ENCODE measurements at places on chromosomes 5 and 9. TPM values are rescaled to one million over a fixed set of nuclear protein-coding genes. Genes with fewer than 3 reads are reported as not detected.

DNA sequence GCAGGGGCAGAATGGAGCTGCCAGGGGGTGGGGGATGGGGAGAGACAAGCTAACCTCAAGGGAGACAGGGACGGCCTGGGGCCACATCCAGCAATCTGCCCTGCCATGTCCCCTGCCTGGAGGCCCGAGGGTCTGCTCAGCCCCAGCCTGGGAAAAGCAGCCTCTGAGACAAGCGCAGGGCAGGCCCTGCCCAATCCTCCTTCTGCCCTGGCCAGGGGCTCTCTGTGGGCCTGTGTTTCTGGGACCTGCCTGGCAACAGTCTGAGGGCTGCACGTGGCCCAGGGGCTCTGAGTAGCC, 13.9 kb upstream of the QSOX2 start:
- H3K27ac ChIP-seq, result no peak overlapping the region
- H3K27me3 ChIP-seq, result peaks cover 15% of the 10 kb centered on the region
- DNase-seq, result no peak

DNA sequence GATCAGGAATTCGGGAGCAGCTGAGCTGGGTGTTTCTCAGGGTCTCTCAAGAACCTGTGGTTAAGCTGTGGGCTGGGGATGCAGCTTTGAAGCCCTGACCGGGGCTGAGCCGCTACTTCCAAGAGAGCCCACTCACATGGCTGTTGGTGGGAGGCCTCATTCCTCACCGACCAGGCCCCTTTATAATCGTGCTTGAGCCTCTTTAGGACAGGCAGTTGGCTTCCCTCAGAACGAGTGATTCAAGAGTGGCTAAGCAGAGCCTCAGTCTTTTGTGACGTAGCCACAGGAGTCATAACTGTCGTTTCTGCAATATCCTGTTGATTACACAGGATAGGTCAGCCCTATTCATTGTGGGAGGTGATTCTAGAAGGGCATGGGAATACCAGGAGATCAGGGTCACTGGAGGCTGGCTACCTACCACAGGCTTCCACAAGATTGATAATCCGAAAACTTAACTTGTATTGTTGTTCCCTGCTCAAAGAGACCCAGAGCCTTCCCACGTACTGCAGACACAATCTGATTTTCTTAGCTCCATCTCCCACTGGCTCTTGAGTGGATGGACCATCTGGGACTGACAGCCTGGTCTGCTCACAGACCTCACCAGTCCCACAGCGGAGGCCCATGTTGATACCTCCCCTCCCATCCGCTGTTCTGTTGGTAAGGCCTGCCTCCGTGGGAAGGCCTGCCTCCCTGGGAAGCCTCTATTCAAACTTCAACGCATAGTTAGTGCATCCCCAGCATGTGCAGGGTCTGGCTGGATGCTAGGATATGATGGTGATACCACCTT, 3.0 kb upstream of the ERGIC1 start:
- no peaks in the 10 kb centered on the region for H3K36me3 ChIP-seq
- no peak overlapping the region for H3K4me3 ChIP-seq
- no peaks in the 10 kb centered on the region for H3K27me3 ChIP-seq
- no peak for DNase-seq
- H3K4me1 ChIP-seq, result peaks cover 21% of the 10 kb centered on the region
- H3K27ac ChIP-seq, result no peak overlapping the region

DNA sequence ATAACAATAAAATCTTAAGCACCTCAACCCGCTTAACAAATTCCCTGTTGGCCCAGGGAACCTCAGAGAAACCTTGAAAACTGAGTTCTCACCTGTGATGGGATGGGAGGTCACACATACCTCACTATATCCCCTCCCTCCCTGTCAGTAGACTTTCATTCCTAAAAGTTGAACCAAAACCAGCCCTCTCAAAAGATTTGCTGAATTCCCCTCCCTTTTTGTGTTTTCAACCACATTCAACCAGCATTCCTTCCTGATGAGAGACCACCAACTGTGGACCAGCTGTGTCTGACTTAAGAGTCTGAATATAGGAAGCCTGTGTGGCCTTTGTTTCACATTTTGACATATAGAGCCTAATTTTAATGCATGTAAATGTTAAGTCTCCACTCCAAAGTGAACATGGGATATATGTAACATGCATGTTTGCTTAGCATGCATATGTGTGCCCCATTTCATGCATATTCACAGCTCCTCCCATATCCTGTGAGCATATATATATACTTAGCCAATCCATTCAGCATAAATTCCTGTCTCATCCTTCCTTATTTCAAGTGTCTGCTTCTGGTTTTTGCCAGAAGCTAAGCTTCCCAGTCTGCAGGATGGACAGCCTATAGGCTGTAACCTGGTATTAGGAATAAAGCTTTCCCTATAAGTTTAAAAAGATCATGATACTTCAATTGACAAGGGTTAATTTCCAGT, 604.6 kb downstream of the PTPRD start:
- H3K27me3 ChIP-seq, result no peaks in the 10 kb centered on the region
- no peaks in the 10 kb centered on the region for H3K4me1 ChIP-seq
- no peak overlapping the region for H3K27ac ChIP-seq
- H3K36me3 ChIP-seq, result no peaks in the 10 kb centered on the region

DNA sequence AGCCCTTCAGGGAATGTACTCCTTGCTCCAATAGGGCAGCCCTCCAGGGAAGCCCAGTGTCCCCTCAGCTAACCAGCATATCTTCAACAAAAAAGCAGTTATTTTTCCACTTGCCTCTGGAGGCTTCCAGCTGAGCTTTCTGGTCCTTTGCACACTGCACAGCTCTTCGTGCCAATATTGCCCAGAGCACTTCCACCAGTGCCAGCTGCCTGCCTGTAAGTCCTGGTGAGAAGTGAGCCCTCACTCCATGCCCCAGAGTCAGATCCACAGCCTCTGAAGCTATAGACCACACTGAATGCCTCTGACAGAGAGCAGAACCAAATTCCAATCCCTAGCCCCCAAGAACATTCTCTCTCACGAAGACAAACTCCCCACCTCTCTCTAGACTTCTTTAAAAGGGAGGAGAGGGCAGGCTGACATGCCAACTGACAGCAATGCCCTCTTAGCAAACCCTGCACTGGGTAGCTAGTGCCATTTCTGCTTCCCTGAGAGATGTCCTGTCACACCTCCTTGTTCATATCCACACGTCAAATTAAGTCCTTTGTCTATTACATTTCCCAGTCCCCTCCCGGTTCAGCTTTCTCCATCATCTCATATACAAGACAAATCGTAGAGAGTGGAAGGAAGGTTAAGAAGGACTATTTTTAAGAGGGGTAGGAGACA, 12.7 kb upstream of the HEXB start:
- H3K4me3 ChIP-seq, result no peak overlapping the region
- H3K4me1 ChIP-seq, result no peaks in the 10 kb centered on the region
- no peaks in the 10 kb centered on the region for H3K36me3 ChIP-seq
- H3K27me3 ChIP-seq, result no peaks in the 10 kb centered on the region
- no peak overlapping the region for H3K27ac ChIP-seq
- DNase-seq, result no peak

SEMA6A gene
- 3.9 TPM for total RNA-seq
